ENCODE measurements at places on chromosomes 12 and 14.

- DNase-seq: no peak
Measured at GRCh38 chr12:52878507-52879393, 26.1 kb downstream of the KRT8 start.

GRCh38 chr14:102917469-102918211, 4.8 kb upstream of the AMN start:
- peak; percentile 43 for DNase-seq

- no peak for DNase-seq
Measured at GRCh38 chr14:98371141-98371540, 900.9 kb downstream of the BCL11B start.

GRCh38 chr14:42802346-42802745, 1195.7 kb downstream of the LRFN5 start:
- DNase-seq: no peak

GRCh38 chr12:120498870-120499515, 3.1 kb downstream of the DYNLL1 start:
- no peak for DNase-seq

DNA sequence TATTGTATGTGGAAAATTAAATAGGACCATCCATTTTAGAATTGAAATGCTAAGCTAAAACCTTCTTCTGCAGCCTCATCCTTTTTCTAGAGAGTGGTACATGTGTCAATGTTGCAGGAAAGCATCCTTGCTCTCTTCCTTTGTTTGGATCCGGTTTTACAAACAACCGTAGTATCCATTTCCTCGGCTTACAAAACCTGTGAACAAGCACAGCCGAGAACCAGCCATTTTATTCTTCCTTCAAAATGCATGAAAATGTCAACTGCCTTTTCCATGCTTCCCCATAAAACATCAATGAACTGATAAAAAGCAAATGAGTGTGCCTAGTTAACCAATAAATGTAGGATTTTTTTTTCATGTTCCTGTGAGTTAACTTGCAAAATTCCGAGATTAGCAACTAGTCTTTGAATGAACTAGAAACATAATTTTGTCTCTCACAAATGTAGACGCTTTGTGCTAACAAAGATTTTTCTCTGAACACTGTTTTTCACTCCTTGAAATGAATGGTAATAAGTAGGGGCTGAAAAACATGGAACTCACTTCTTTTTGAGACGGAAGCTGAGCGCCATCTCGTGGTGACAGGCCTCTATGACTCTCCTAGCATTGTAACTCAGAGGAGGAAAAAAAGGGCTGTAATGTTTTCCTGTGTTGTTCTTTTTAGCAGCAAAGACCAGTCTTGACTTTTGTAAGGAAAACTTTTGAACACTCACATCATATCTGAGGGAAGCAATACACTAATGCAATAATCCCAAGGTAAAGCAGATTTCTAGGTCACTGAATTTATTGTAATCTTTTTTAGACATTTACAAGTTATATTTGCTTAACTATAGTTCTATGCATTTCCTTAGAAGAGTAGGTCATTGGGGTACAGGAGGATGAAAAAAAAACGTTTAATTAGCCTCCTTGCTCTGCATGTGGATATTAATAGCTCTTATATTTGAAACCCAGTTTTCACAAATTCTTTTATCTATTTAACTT, 157.4 kb upstream of the FOXG1 start:
- DNase-seq: no peak

GRCh38 chr14:44040561-44040960, 466.5 kb downstream of the FSCB start:
- no peak for DNase-seq

DNA sequence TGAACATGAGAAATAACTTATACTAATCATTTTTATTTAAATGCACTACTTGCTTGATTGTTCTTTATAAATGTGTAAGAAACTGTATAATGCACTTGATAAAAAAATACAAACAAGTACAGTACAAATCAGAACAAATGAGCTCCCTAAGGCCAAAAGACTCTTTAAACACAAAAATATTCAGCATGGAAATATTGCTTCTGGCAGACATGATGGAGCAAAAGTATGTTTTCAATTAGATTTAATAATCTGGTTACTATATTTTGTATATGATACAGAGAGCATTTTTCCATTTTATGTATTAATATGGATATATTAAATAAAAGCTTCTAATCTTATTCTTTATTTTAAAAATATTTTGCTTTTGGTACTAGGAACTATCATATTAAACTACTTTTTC, 800.2 kb upstream of the LRFN5 start:
- no peak for DNase-seq

- no peak for DNase-seq
Measured at GRCh38 chr14:89344920-89345254, 72.1 kb downstream of the FOXN3 start.

DNA sequence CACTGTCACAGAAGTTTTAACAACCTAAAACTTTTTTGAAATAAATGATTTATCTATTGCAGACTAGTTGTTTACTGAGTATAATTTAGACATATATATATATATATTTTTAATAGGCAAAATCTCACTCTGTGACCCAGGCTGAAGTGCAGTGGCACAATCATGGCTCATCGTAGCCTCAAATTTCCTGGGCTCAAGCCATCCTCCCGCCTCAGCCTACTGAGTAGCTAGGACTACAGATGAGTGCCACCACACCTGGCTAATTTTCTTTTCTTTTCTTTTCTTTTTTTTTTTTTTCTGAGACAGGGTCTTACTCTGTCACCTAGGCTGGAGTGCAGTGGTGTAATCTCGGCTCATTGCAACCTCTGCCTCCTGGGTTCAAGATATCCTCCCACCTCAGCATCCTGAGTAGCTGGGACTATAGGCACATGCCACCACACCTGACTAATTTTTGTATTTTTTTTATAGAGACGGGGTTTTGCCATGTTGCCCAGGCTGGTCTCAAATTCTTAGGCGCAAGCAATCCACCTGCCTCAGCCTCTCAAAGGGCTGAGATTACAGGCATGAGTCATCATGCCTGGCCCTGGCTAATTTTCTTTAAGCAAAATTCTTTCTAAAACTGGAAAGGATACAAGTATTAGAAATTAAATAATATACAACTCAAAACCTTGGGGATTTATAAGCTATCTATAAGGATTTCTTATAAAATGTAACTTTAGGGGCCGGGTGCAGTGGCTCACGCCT, 23.1 kb downstream of the EEA1 start:
- no peak for DNase-seq

DNA sequence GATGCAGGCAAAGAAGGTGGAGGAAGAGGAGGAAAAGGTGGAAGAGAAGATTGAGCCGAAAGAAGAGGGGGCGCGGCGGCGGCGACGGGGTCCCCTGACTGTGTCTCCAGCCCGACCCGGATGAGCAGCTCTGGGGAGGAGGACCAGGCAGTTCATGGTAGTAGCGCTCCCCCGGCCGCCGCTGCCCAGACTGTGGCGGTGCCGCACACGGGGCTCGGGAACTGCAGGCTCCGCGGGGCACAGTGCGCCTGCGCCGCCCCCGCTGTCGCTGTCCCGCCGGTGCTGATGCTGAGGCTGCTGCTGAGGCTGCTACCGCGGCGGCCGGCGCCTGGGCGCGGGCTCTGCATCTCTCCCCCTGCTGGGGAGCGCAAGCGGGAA, at the start of gene KCNH5:
Gene KCNH5 (minus strand): TSS at position 225 of the 378 bp plus-strand sequence. CDS start 272 bp downstream, outside the sequence.
- no peak for DNase-seq

GRCh38 chr14:90698379-90698869, 117.8 kb downstream of the TTC7B start:
- DNase-seq: no peak

DNA sequence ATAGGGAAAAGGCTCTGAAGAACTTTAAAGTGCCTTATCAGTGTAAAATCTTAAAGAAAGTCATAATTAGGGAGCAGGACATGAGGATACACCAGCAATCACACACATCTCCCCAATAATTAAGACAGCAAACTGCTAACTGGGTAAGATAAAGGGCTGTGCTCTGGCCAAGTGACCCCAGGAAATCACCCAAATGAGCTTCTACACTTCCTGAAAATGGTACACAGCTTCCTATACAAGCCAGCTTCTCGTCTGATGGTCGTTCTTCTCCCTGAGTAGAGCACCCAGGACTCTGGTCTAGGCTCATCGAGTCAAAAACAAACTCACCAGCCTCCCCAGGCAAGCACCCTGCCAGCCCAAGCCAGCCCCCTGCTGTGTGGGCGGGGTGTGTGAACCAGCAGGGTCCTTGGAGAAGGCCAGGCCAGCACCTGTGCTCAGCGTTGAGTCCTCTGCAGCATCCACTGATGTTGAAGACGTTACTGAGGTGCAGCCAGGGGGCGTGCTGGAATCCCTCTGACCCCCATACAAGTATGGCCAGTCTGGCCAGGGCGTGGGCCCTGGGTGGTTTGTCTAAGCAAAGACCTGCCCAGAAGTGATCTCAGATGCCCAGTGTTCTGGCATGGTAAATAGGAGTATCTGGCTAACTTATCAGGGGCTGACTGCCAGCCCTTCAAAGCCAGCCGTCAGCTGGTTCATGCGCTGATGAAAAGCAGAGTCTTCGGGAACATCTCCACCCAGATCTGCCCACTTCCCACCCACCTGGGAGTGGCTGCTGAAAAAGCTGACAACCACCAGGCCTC, 41.4 kb downstream of the ACTN1 start:
- no peak for DNase-seq

DNA sequence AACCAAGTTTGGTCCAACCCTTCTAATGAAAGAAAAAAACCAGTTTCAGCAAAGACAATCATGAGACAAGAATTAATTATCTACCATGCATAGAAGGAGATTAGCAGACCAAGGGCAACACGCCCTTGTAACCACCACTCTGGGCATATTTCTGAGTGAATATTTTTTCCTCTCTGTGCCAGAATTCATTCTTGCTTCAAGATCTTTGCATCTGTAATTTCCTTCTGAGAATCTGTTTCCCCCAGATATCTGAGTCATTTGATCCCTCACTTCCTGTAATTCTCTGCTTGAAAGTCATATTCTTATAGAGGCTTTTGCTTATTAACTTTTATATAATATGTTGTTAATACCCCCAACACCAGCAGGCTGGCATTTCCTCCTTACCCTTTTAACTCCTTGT, 243.7 kb downstream of the SLC16A7 start:
- DNase-seq: no peak

DNA sequence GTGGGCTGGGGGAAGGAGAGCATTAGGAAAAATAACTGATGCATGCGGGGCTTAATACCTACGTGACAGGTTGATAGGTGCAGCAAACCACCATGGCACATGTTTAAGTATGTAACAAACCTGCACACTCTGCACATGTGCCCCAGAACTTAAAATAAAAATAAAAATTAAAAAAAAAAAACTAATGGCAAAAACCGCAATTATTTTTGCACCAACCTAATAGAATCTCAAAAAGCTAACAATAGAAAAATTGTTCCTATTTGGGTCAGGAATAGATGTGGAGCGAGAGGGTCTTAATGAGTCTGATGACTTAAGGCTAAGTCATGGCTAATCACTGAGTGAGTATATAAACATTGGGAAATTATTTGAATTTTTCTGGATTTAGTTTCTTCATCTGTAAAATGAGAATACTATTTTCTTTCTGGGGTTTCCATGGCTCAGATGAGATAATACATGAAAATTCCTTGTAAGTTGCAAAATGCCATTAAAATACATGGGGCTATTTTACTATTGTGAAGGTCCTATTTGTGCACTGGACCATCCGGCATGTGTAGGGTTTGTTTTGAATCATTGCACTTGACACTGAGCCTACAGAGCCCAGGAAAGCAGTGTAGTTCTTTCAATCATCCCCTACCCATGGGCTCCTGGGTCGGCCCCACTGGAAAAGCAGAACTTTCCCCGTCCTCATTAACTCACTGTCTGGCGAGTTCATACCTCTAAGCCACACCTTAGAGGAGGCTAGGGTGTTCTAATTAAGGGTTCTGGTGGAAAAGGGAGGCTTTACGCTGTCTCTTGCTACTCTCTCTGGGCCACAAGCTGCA, 164.1 kb upstream of the NTF3 start:
- no peak for DNase-seq

- no peak for DNase-seq
Measured at GRCh38 chr12:101027200-101027599, 182.8 kb downstream of the SLC5A8 start.

- DNase-seq: no peak
Measured at GRCh38 chr12:23888396-23889068, 60.9 kb downstream of the SOX5 start.

DNA sequence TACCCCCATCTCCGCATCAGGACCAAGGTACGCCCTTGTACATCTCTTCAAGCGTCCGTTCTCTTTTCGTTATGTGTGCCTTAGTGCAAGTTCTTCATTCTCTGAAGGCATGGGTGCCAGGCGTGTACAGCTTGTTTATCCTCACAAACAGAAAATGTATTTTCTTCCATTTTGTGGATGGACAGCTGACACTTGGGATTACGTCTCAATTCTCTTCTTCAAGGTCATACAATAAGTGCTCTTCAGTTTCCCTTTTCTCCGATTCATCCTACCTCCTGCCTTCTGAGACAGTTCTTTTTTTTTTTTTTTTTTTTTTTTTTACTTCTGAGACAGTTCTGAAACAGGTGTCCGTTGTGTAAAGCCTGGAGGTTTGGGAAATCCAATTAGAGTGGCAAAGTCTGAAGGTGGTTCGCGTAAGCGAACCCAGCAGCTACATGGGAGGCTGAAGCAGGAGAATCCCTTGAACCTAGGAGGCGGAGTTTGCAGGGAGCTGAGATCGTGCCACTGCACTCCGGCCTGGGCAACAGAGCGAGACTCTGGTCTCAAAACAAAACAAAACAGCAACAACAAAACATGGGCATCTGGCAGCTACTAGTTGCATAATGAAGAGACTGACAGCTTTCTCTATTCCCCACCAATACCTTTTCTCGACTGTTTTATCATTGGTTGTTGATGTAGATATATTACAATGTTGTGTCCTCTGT, 734 bp downstream of the COX6A1 start:
- DNase-seq: no peak

DNA sequence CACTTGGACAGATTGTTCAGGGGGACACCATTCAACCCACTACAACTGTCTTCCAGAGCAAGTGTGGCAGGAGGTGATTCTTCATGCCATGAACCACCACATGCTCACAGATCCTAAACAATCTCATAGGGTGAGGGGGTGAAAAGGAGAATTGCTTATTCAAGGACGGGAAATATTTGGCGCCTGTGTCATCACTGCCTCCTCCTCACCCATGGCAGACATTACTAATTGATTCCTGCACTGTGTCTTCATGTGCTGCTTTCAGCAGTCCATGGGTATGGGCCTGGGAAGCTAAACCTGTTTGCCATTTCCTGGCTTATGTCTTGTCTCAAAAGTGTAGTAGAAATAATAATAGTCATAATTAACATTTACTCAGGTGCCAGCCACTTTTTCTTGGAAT, 31.3 kb downstream of the MMAB start:
- no peak for DNase-seq

Data from effector CD8-positive, alpha-beta T cell (primary cell).